ENCODE measurements at places on chromosomes 2 and 18.
A peak's percentile ranks its signal among the peaks of the same experiment; 100 is the strongest.

- no peak for DNase-seq
Observed at GRCh38 chr18:76461692-76462325, 33.2 kb downstream of the ZNF516 start.

GRCh38 chr2:57370882-57371585, 675.6 kb upstream of the VRK2 start:
- no peak for DNase-seq

DNA sequence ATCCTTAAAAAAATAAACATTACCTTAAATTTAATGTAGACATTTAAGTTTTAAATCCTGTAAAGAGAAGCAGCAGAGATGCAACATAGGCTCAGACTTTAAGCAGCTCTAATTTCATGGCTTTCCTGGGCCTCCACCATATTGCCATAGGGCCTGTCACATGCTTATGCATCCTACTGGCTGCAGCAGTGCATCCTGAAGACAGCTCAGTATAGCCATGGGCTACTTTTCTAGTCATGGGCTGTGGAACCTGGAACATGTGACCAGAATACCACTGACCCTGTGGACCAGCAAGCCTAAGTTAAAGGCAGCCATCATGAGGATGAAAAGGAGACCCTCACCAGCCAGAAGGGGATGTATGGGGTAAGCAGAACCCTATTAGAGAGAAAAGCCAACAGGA, 10.7 kb downstream of the RMP24 start:
- no peak for DNase-seq

- DNase-seq: peak; percentile 32
Observed at GRCh38 chr2:40242315-40242714, 209.6 kb downstream of the SLC8A1 start.

- no peak for DNase-seq
Observed at GRCh38 chr2:37586663-37587317, 84.7 kb downstream of the CDC42EP3 start.

DNA sequence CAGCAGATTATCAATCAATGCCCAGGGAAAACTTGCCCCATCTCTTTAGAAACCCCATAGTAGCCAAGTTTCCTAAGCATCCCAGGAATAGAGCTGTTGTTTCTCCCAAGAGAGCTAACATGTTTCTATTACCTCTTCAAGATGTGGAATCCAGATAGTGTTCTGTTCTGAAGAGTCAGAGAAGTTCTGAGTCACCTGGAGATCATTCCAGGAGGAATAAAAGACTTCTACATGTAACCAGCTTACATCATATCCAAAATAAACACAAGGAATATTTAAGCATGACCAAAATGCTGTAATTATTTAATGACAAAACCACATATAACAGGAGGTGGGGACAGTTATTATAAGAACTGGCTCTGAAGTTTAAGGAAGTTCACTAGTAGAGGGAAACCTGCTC, 51.0 kb upstream of the GORASP2 start:
- DNase-seq: no peak

DNA sequence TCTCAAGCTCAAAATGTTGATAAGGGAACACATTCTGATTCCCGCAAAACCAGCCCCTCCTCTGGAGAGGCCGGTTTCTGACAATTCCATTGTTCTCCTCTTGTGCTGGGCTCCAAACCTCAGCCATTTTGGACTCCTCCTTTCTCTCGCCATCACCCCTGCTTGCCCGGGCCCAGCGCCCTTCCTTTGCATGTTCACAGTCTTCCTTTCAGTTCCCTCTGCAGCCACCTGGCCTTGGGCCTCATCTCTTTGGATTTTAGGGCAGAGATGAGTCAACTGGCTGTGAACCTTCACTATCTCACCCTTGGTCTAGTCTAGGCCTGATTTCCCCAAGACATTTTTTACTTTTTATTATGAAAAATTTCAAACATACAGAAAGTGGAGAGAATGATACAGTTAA, 155.9 kb upstream of the MAP3K20 start:
- DNase-seq: no peak

GRCh38 chr2:157897106-157897971, 21.2 kb upstream of the ACVR1 start:
- no peak for DNase-seq

Measured in NCI-H1092 (cell line).